GM10248 (cell line): ENCODE measurements at places on chromosomes 12 and 14.

- no peak for DNase-seq
Observed at GRCh38 chr12:56948457-56948777, 9.0 kb downstream of the RDH16 start.

DNA sequence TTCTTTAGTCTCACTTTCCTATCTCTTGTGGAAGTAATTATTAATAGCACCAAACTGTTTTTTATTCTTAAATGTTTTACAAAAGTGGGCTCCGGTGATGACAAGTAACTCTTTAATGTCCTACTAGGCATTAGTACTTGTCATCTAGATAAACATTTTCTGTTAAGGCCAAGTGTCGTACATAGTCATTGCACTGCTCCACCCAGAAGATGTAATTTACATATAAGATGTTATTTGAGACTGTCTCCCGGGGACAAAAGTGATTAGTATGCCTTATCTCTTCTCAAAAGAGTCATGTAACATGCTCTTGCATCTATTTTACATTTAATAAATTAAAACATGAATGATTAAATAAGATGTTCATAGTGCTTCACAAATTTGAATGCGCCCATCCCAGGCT lies 88.4 kb downstream of the FLRT2 start:
- no peak for DNase-seq

DNA sequence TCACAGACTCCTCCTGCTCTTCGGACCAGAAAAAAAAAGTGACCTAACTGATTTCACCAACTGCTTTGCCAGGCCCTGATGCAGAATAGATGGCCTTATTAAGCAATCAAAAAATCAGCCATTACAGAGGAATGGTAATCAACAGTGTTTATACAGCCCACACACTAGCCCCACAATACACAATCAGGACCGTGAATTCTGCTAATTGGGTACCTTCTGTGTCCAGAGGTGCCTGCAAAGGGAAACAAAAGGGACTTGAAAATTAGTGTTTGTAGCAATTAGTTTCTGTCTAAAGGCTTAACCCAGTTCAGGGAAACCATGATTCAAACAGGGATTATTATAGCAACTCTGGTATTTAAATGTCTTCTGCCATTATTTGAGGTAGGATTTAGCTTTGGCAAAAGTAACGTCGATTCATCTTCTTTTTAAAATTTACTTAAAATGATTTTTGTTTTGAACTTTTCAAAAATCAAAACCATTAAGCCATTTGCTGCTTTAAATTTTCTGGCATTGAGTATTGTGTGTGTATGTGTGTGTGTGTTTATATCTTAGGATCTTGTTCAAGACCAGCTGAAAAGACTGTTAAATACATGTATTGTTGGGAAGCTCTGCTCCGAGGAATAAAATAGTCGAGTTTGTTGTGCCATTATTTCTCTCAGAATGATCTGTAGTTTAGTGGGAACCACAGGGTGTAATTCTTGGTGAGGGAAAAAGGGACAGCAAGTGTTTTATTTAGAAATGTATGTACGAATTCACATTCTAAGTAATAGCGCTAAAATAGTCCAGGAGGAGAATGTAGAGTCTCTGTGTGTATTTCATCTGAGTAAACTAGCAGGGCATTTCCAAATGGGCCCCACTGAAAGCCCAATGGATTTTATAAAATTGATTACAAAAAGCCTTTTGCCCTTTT lies 156.1 kb downstream of the PTCSC3 start:
- no peak for DNase-seq

GRCh38 chr12:100138048-100138802 lies 4.4 kb downstream of the BLTP3B start:
- DNase-seq: no peak

DNA sequence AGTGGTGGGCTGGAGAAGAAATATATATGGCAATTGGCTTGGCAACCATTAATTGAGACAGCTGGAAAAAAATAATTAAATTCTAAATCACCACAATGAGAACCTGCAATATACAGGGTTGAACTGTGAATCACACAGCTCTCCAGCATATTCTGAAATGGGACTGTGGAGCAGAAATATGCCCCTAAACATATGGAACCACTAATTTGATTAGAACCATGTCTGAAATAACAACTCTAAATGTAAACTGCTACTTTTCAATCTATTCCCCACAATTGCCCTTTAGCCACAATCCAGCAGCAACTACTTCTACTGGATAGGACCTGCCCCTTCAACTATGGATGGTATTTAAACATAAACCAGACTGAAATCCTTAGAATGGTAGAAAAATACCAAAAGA lies 330.4 kb downstream of the TRHDE start:
- no peak for DNase-seq

DNA sequence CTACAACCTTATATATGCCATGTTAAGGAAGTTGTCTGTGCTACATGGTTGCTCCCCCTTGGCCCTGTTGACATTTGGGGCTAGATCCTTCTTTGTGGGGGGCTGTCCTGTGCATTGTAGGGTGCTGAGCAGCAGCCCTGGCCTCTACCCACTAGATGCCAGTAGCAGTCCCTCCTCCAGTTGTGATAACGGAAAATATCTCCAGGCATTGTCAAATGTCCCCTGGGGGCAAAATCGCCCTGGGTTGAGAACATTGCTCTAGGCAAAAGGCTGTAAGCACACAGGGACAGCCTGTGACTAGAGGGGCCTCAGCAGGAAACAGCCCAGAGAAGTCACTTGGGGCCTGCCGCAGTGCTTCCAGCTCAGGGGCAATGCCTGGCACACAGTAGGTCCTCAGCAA lies 1100.3 kb downstream of the BCL11B start:
- DNase-seq: no peak
